Activated CD8-positive, alpha-beta memory T cell treated with anti-CD3 and anti-CD28 coated beads for 48 hours (primary cell): ENCODE measurements at places on chromosomes 11 and 22.

GRCh38 chr22:34111210-34111824, 191.0 kb upstream of the LARGE1 start:
- no peak for DNase-seq

- DNase-seq, result no peak
Measured at GRCh38 chr11:1692708-1693326, 4.2 kb upstream of the KRTAP5-6 start.

GRCh38 chr11:103939694-103940093, 96.7 kb upstream of the DDI1 start:
- no peak for DNase-seq

- no peak for DNase-seq
Measured at GRCh38 chr22:46749682-46750529, 11.9 kb upstream of the CERK start.

DNA sequence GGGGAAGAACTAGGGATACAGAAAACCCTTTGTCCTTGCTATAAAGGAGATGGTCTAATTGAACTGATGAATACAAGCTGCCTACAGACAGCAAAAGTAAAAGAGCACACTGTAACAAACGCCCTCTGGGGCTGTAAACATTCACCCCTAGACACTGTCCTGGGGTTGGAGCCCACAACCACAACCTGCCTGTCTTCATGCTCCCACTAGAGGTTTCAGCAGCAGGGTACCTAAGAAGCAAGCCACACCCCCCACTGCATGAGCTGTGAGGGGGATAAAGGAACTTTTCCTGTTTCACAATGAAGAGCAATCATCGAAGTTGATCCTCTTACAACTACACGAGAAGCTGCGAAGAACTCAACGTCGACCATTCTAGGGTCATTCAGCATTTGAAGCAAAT, 90.5 kb upstream of the LUZP2 start:
- no peak for DNase-seq

DNA sequence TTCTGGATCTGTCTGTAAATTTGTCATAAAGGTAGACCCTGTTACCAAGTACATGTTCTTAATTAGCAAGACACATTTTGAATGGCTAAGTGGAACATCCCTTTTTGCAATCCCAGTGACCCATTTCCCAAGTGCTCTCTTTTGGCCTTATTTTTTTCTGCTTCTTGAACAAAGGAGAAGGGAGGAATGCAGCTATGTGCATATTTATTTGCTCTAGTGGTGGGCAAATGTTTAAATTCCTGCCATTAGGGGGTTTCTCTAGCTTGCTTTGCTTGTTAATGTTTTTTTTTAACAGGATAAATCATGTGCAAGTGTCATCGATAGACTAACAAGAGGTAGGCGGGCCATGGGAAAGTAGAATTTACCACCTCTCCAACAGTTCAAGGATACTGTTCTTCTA, 135.7 kb downstream of the COMMD9 start:
- DNase-seq, result no peak

- no peak for DNase-seq
Measured at GRCh38 chr11:73340164-73340563, 32.1 kb downstream of the ARHGEF17 start.

DNA sequence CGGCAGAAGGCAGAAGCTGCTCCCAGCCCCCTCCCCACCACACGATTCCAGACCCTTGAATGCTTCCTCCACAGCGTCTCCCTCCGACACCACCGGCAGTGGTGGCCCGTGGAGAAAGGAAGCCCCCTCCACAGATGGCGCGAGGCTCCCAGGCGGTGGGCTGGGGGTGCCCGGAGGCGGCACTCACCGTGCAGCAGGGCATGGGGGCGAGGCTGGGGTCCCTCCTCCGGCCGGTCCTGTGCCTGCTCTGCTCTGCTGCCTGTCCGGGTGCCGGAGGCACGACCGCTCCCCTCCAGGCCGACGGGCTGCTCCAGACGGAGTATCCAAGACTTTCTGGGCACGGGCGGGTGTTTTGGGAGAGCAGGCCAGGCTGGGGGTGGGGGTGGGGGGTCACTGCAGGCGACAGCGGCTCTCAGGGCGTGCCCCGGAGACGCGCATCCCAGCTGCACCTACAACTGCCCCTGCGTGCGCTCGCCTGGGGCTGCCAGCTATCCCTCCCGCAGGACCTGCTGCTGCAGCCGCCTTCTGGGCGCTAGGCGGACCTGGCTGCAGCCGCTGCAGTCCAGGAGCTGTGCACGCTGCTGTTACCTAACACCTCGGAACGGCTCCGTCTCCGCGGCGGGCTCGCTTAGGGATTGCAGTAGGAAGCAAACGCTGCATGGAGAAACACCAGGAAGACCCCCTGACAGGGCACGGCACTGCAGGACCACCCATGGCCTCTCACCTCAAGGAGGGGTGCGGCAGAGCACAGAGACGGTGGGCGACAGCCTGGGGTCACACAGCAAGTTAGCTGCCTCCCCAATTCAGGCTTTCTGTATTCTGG, 15.2 kb downstream of the MRGPRG start:
- DNase-seq, result no peak

- DNase-seq, result no peak
Measured at GRCh38 chr22:44479662-44480061, 18.4 kb downstream of the RTL6 start.

DNA sequence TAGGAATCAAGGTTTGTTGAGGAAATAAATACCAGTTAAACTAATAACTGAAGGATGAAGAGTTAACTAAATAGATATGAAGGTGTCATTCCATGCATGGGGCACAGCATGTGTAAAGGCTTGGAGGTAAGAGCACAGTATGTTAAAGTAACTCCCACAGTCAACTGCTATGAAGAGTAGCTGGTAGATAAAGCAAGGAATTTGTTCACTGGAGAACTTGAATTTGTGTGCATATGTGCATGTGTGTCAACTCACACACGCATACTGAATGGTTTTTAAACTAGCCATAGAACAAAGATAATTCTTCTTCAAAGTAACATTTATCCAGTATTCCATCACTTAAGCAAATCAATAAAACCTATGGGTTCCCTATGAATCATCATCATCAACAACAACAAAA, 135.9 kb downstream of the FAM76B start:
- no peak for DNase-seq
